EL (cell line): ENCODE measurements at places on chromosomes 1 and 21.

DNA sequence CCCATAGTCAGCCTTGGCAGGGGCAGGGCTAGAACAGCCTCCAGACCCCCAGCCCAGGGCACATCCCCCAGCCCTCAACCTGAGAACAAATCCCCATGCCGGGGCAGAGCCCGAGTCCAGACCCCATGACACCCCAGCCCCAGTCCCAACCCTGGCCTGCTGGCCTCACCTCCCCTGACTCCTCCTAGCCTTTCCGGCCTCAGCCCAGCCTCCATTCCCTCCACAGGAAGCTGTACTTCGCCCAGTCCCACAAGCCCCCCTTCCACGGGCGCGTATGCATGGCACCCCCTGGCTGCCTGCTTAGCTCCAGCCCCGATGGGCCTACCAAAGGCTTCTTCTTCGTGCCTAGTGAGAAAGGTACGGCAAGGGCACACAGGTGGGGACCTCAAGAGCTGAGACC lies 50.4 kb downstream of the DISP3 start:
- no peak for DNase-seq

DNA sequence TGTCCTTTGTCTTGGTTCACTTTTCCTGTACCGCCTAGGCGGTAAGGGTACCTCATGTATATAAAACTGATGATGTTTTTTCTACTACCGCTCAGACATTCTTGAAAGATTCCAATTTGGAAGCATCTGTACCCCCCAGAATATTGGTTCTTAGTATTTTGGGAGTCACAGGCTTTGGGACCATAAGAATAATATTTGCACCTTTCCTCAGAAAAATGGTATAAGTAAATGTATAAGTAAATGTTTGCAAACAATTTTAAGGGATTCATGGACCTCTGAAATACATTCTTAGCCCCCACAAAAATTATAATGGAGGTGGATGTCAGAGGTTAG lies 677 bp downstream of the SRP9 start:
- no peak for DNase-seq

- no peak for DNase-seq
Observed at GRCh38 chr21:20875742-20876141, 122.5 kb upstream of the NCAM2 start.

GRCh38 chr1:190243056-190243455 lies 234.6 kb downstream of the BRINP3 start:
- no peak for DNase-seq

DNA sequence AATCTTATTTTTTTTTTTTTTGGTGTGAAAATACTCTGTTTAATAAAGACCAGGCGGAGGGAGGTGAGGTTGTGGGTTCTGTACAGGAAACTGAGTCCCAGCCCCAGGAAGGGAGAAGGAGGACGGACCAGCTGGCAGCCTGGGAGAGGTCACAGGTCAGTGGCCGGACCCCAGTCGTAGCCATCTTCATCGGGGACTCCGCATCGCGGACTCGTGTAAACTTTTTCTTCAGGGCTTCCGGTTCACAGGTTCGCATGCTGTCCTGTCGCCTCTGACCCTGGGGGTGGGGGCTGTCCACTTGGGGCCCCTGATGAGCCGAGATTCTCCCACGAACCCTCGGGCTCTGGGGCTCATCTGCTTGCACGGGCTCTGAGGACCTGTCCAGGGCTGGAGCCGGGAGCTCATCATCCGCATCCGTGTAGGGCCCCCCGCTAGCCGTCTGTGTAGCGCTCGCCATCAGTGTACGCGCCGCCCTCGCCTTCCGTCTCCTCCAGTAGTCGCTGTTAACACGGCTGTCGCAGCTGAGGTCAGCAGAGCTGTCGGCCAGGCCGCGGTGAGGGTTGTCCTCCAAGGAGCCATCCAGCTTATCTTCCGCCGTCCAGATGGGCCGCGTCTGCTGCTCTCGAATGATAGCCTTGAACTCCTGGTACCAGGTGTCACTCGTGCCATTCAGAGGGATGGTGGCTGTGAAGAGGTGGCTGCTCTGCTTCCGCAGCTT lies 975.7 kb upstream of the PRMT6 start:
- no peak for DNase-seq

DNA sequence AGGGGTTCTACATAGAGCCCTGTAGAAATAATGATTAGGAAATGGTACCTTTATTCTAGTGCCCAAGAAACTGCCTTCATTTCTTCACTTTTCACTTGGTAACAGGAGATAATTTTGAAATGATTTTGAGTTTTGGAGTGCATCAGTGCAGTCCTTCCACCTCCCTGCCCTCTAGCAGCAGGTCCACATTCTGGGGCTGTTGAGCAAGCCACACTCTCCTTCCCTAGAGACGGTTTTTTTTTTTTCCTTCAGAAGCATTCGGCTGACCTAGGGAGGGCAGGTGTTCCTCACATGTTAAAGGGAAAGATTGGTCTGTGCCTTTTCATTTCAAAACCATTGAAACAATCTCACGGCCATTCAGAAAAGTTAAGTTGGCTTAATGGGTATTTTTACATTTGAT lies 39.8 kb downstream of the SLC37A1 start:
- no peak for DNase-seq

DNA sequence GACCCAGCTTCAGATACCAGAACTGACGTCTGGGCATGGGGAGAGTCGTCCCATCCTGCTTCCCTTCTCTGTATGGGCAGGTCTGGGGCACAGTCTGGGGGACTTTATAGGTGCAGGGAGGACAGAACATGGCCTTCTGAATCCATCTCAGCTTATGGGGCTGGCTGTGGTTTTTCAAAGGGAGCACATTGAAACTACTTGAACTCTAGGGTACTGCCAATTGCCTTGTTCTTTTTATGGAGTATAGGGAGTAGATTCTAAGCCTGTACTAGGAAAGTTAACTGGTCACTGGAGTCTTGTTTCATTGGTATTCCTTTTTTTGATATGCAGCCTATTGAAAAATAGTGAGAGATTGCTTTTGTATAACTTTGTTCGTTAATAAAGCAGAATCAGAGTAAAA lies 90.2 kb downstream of the ATP5PO start:
- no peak for DNase-seq

DNA sequence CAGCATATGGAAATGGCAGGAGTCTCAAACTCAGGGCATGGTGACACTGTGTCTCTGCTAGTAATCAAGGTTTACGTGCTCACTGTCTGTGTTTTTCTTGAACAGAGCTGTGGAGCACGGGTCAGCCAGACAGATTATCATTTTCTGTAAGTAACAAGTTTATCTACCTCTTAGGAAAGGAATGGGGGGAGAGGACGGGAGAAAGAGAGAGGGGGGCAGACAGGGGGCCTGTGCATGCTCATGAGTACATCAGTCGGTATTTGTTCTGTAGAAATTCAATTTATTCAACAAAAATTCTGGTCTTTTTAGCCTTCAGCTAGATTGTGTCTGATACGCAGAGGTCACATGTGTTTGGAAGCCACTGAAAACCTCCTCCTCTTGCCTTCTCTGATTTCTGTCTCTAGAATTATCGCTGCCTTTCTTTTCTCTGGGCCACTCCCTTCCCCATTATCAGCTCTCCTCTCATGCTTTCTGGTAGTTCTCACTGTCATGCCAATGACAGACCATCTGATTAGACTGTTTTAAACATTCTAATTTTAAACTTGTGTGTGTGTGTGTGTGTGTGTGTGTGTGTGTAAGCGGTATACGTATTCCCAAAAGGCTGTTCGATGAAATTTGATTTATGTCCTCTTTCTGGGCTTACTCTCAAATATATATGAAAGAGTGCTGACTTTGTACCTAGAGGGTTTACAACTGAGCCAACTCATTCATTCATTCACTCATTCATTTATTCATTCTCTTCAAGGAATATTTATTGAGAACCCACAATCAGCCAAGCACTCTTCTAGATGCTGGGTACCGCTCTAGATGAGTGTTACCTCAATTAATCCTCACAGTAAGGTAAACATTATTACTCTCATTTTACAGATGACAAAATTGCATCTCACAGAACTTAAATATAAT lies 636.9 kb downstream of the KIF26B start:
- DNase-seq, result no peak

DNA sequence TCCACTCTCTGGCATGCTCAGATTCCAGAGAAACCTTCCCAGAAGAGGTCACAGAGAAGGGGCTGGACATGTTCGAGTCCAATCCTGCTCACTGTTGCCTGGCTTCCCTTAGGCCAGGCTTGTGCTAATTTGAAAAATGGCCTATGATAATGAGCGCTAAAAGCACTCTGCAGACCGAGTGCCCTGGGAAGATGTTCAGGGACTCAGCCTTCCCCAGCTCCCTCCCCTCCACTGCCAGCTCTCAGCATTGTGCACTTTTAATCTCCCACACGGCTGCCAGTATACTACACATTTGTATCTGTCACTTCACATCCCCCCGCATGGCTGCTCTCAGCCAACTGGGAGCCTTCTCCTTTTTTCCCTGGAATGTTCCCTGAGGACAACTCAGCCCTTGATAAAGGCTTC lies 24.1 kb downstream of the FAM163A start:
- no peak for DNase-seq

DNA sequence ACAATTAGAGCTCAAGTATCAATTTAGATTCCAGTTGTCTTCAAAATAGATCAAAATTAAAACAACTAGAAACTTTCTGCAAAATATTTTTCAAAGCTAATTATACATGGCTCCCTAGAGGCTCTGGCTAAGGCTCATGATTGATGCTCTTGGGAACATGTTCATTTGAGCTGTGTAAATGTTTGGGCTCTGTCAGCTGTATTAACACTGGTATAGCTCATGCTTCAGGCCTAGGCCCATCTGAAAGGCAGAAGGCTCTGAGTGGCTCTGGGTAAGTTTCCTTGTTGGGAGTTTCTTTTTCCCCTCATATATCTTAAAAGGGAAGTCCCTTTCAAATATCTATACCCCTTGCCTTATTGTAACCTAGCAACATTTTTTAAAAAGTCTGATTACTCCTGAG lies 81.3 kb downstream of the UROD start:
- no peak for DNase-seq

- no peak for DNase-seq
Observed at GRCh38 chr1:19367584-19368041, 55.5 kb downstream of the SLC66A1 start.

GRCh38 chr1:84711121-84711520 lies 20.9 kb upstream of the SSX2IP start:
- no peak for DNase-seq

DNA sequence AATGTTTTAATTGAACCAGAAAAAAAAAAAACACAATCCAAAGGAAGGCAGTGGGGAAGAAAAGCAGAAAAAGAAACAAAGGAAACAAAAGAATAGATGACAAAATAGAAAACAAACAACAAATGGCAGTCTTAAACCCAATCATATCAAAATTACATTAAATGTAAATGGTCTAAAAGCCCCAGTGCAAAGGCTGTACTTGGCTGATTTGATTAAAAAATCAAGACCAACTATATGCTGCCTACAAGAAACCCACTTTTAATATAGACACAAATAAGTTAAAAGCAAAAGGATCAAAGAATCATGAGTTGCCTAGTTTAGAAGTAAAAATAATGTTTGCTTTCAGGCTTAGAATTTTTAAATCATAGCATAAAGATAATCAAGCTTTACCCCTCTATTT lies 19.8 kb upstream of the C1orf115 start:
- no peak for DNase-seq

DNA sequence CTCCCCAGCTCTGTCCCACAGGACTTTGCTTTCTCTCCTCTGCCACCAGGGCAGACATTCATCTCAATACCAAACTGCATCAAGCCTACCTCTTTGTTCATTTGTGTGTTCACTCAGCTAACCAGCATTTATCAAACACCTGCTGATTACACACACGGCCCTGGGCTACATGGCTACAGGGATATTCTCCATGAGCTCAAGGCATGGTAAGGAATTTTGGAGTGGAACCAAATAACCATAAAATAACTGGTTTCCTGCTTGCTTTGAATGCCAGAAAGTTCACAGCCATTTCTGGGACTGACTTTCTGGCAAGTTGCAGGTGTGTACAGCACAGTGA lies 54.6 kb downstream of the LDLRAD2 start:
- peak; percentile 41 for DNase-seq

DNA sequence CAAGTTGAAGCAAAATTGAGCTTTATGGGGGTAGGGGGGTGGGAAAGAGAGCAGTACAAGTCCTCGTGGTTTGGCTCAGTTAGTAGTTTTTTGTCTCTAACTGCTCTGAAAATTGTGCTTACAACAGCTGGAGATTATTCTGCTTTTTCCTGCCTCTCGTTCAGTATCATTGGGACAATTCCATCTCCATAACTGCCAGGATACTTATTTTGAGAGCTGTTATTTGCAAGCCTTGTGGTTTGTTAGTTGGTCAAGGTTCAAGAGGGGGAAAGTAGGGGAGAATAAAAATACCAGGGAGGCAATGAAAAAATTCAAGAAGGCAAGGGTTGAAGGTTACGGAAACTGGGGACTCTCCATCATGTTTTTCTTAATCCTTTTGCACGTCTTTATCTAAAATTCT lies 811.8 kb upstream of the ADGRL2 start:
- DNase-seq, result no peak

DNA sequence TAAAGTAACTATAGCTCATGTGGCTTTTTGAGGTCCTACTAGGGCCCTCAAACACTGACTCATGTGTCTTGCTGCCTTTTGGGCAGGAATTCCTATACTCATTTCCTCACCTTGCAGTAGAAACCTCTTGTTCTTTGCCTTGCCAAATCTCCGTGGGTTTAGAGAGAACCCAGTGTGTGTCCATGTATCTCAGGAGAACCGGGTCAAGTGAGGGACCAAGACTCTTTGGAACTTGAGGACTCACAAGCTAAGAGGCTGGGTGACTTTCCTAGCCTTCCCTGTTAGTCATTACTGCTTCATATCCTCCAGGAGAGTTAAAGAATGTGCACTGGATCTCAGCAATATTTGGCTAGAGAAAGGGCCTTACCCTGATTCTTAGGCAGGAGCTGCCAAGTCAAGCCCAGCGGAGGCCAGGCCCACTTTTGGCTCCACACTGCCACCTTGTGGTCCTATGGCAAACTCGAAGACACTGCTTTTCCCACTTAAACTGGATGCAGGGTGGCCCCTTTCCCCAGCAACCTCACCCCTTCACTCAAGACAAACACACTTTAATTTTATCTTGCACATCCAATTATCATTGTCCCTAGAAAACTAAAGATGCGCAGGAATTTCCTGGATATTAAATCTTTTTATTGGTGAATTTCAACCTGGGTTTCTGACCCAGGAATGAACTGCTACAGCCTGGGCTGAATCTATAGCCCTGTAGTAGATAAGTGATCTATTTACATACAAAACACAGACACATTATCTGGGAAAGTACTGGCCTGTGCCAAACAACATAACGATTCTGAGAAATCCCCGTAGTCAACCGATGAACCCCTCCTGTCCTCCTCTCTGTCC lies 10.6 kb downstream of the AVPR1B start:
- DNase-seq, result peak; percentile 78

- DNase-seq, result no peak
Observed at GRCh38 chr1:79760531-79760930, 754.0 kb upstream of the ADGRL4 start.

GRCh38 chr1:110690709-110691365 lies 16.1 kb upstream of the KCNA3 start:
- DNase-seq, result no peak

DNA sequence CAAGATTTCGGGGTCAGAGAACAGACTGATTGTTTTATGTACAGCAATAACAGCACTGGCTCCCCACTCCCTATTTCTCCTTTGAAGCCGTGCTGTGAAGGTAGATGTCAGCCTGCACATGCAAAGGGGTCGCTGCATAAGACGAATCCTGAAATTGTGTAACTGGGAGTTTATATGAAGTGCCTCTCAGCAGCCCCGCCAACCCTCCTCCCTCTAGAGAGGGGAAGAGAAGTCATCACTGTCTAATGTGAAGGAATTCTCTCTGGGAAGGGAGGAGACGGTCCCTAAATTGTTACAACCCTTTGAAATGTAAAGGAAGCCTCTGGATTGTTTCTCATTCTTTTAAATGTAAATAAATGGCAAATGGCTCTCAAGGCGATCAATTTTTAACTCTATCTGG lies 545.3 kb downstream of the PLA2G4A start:
- DNase-seq, result no peak
